ENCODE measurements at places on chromosomes 2 and 18.

- no peak for DNase-seq
Observed at GRCh38 chr18:2714140-2714539, 58.6 kb downstream of the SMCHD1 start.

GRCh38 chr18:27108842-27109241 lies 76.3 kb downstream of the CHST9 start:
- no peak for DNase-seq

DNA sequence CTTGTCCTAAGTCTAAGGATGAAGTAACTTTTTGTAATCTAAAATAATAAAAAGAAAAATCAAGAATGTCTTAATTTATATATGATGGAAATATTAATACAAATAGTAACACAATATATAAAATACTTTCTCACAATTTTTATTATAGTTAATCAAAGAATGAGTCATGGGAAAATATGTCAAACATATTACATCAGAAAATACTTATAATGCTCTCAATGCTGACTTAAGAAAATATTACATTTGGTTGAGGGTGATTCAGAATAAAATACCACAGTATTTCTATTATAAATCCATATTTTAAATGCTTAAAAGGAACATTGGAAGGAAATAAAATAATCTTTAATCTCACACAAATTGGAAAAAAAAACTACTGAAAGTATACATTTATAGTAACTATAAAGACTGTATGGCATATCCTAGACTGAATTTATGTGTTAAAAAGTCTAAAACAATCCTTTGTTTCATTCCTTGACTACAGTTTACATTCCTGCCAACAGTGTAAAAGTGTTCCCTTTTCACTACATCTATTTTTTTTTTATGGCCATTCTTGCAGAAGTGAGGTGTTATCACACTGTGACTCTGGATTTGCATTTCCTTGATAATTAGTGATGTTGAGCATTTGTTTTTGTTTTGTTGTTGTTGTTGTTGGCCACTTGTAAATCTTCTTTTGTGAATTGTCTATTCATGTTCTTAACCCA lies 1573.5 kb upstream of the ACVR2A start:
- no peak for DNase-seq

- DNase-seq: no peak
Observed at GRCh38 chr2:2226326-2226725, 104.7 kb downstream of the MYT1L start.

GRCh38 chr2:48529194-48529593 lies 760 bp upstream of the STON1 start:
- no peak for DNase-seq

- no peak for DNase-seq
Observed at GRCh38 chr2:39128919-39129391, 8.1 kb upstream of the SOS1 start.

- no peak for DNase-seq
Observed at GRCh38 chr2:49686291-49686690, 532.0 kb upstream of the FSHR start.
